Tongue (tissue), 3 donors: ENCODE measurements at places on chromosomes 2 and 18. TPM values are rescaled to one million over a fixed set of nuclear protein-coding genes. Genes with fewer than 3 reads are reported as not detected.

Gene FAM228B
- 39.4 TPM for total RNA-seq

Gene SIX3
- total RNA-seq, result not detected

Gene INHA
- total RNA-seq, result 1.5 TPM

Gene SAG
- not detected for total RNA-seq

Gene IL1R1
- total RNA-seq, result 16.1 TPM

Gene LINC00305
- not detected for total RNA-seq

Gene FAM237A
- not detected for total RNA-seq

DNA sequence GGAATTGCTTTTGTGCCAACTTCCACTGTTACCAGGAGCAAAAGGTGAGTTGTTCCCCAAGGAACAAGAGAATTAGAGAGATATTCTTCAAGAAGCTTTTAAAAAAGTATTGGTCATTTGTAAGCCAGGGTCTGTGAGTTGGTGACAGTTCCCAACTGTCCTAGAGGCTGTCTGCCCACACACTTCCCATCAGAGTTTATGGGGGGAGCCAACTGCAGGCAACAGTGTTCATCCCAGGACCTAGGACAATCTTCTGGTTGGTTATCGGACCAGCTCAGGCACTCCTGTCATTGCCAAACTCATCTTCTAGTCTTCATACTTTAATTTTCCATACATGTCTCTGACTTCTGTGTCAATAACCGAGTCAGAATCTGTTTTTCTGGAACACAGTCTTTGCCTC lies 47.5 kb upstream of the SLC8A1 start:
- no peak for DNase-seq

- peak; percentile 4 for DNase-seq
Observed at GRCh38 chr2:84527137-84528129, 11.1 kb downstream of the DNAH6 start.

DNA sequence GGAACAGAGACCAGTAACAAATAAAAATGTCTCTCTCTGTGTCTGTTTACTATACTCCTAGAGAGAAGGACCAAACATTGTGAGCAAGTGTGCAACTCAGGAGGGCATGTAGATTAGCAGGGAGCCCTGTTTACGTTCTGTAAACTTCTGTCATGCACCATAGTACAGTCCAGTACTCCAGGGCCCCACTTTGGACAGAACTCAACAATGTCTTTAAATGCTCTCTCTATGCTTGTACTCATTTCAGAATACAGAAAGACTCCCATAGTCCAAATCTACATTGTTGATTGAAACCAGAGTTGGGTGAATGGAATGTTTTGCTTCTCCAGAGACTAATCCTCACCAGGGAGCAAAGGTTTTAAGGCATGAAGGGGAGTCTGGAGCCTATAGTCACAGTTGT lies 934.8 kb downstream of the NRXN1 start:
- peak; percentile 40 for DNase-seq

DNA sequence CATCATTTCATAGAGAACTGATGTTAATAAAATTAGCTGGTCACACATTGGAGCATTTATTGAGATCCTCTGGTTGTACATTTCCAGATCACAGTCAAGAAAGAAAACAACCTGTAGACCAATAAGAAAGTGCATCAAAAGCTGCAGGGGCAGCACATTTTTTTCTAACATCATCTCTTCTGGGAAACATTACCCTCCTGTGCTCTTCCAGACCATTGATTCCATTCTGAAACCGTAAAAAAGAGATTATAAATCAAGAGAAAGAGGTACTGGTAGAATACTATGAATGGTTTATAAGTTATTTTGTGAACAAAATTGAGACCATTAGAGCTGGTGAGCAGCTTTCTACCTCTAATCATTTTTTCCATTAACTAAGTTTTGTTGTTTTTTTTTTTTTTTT lies 1548.2 kb upstream of the CELF4 start:
- no peak for DNase-seq

DNA sequence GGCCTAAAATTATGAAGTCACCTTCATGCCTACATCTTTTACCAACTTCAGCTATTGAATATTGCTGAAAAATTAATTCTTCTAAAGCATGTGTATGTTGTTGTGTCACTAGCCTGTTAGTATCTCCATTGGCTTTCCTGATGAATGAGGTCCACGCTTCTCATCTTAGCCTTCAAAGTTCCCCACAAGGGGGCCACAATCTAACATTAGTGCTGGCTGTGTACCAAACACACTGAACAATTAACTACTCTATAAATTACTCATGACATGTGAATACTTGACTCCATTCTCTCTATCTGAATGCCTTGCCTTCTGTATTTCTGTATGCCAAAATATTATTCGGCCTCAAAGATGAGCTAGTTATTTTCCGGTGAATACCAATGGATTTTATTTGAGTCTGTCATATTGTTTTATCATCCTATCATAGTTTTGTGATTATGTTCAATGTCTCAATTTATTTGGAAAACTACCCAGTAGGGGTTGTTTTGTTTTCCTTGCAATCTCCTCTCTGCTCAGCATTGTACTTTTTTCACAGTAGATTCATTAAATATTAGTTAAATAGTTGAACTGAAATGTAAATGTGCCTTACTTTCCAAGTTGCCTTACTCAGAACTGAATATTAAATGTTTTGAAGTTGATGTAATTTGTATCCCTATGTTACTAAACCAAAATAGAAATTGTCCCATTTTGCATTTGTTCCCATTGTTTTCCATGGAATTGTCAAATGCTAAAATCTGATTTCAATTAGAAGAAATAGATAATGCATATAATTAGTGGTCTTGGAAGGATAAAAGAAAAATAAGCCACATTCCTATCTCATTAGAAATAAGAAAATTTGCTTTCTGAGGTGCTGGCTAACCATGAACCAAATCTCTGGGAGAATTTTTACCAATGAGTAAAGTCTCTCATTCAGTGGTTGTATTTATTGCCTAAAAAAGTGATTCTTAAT lies 208.4 kb upstream of the COL3A1 start:
- DNase-seq, result peak; percentile 17

DNA sequence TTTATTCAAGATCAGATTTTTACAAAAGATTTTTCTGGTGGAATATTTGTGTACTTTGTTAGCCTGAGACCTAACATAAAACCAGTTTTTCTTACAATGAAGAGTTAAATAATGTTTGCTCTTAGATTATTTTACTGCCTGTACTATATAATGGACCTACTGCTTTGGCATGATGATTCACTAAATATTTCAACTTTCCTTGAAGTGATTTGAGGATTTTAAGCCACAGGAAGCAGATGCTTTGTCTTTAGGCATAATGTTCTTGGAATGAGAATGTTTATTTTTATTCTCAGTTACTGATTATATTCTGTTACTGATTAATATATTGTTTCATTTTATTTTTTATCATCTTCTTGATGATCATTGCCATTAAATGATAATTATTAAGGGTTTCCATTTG lies 175.3 kb upstream of the LRP1B start:
- no peak for DNase-seq

GRCh38 chr2:168348076-168348475 lies 100.7 kb upstream of the STK39 start:
- peak; percentile 26 for DNase-seq

DNA sequence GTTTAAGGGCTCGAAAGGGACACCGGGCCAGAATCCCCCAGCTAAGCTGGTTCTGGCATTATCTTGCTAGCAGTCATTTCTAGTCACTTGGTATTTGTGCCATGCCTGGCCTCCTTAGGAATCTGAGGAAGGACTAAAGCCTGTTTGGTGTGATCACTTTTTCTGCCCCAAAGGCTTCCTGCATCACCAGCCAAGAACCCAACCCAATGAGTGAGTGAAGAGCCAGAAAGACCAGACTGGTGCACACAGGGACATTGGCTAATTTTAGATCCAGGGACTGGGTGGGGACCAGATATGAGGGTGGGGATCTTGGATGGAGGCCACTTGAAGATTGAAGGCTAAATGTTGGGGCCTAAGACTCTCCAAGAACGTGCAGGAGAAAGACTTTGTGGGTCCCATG lies 411.9 kb upstream of the TNP1 start:
- DNase-seq, result no peak

- peak; percentile 17 for DNase-seq
Observed at GRCh38 chr2:231781798-231782726, 980 bp upstream of the PDE6D start.

GRCh38 chr2:148058641-148059040 lies 37.8 kb downstream of the MBD5 start:
- DNase-seq, result no peak

DNA sequence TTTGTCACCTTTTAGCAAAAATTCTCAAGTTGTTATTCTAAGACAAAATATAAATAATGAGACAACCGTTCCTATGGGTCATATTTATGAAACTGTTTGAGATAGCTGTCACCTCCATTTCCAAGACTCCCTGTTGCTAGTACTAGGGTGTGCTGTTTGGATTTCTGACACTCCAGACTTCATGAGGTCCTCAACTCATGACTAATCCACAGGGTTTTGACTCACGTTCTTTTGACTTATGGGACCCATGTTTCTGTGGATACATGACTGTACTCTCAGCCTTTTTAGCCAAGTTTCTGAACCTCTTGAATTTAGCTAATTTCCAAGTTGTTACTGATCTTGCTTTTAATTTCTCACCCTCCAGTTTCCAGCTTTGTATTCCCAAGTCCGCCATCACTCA lies 178.7 kb upstream of the FAM98A start:
- DNase-seq, result no peak

- DNase-seq, result no peak
Observed at GRCh38 chr2:119723784-119724467, 35.8 kb upstream of the PTPN4 start.

GRCh38 chr2:167966937-167967913 lies 280.2 kb downstream of the STK39 start:
- DNase-seq, result peak; percentile 37

DNA sequence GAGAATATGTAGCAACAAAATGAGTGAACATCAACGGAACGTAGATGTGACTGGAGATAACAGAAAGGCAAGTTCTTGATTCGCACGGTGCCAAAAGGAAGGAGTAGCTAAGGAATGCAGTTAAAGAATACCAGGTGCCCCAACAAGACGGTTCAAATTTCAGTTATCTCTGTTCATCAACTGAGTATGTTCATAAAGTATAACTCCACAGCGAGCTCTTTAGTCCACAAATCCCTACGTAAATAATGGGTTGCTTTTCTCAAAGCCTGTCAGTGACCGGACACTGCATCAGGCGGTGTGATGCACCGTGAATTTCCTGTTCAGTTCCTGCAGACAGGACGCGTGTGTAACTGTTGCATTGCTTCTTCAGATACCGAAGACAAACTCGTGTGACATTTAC lies 91.8 kb downstream of the NOL10 start:
- DNase-seq, result no peak

DNA sequence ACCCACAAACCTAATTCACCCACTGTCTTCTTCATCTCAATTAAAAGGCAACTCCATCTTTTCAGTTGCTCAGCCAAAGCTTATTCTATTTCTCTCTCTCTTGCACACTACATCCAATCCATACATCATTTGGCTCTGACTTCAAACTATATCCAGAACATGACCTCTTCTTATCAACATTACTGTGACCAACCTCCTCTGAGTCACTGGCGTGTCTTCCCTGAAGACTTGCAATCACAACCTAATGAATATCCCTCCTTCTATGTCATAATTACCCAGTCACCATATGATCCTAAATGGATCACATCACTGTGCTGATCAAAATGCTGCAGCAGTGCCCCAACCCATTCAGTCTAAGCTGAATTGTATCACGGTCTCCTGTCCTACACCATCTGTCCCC lies 22.6 kb upstream of the SULT1C3 start:
- DNase-seq, result no peak

DNA sequence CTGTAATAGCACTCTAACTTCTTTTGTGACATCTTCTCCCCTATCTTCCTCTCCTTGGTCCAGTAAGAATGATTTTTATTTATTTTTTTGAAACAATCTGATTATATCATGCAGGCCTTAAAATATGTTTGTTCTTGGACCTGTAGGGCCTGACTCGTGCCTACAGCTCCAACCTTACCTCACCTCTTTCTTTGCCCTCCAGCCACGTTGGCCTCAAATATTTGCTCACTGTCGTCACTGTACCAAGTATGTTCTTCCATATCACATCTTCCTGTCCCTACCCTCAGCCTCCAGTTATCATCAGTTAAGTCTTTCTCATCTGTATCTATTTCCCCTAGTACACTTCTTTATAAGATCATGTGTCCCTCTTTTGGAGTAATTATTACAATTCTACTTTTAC lies 125.5 kb downstream of the CDH7 start:
- DNase-seq, result no peak

- no peak for DNase-seq
Observed at GRCh38 chr2:140882671-140883620, 1247.9 kb downstream of the LRP1B start.

- DNase-seq, result no peak
Observed at GRCh38 chr2:69185807-69186206, 172.8 kb downstream of the ANTXR1 start.

DNA sequence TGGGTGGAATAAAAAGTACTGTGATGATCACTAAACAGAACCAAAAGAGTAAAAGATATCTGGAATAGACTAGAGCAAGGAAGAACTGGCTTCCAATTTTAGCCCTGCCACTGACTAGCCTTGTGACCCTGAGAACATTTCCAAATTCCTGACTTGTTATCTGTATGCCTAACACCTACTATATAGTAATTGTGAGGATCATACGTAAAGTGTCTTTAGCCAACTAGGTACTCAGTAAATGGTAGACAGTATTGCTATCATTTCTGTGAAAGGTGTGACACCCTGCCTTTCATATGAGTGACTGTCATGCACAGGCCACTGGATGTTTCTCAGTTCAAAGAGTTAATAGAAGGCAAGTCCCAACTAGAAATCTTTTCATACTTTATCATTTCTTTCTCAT lies 29.8 kb downstream of the CYTIP start:
- DNase-seq, result no peak

DNA sequence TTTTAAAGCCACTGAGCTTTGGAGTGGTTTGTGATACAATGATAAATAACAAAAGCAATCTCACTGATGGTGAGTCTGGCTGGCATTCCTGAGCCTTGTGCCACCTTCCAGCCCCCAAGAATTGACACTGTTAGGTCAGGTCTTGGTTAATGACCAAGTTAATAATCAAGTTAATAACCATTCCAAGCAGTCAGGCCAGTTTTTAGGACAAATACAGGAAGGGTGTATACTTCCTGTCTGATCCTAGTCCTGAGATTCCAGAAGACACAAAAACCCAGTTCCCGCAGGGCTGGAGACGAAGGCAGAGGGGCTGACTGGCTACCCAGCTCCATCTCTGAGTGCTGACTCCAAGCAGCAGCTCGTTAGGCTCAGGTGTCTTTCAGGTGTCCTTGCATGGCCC lies 74.6 kb upstream of the LAPTM4A start:
- DNase-seq, result no peak

DNA sequence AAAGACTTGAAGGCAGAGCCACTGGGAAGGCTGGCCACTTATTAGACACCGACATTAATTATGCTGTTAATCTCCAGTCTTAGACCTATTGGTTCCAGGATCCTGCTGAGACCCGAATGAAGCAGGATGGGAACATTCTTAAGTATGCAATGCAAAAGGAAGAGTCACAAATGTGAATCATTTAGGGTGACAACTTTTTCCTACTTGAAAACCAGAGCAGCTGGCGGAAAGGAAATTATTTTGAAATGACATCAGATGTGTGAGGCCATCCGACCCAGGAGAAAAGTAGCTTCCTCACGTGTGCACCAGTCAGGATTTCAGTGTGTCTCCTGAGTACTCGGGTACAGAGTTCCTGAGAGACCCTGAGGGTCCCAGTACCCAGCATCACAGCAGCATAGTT lies 222.9 kb upstream of the NCKAP5 start:
- peak; percentile 25 for DNase-seq

- DNase-seq, result no peak
Observed at GRCh38 chr2:26655611-26656195, 14.5 kb upstream of the CIB4 start.

GRCh38 chr18:35818353-35818667 lies 154.2 kb upstream of the RMP24 start:
- DNase-seq, result no peak

GRCh38 chr2:48808311-48808710 lies 52.8 kb upstream of the LHCGR start:
- DNase-seq, result no peak
